ENCODE measurements at places on chromosomes 11 and 22.

DNA sequence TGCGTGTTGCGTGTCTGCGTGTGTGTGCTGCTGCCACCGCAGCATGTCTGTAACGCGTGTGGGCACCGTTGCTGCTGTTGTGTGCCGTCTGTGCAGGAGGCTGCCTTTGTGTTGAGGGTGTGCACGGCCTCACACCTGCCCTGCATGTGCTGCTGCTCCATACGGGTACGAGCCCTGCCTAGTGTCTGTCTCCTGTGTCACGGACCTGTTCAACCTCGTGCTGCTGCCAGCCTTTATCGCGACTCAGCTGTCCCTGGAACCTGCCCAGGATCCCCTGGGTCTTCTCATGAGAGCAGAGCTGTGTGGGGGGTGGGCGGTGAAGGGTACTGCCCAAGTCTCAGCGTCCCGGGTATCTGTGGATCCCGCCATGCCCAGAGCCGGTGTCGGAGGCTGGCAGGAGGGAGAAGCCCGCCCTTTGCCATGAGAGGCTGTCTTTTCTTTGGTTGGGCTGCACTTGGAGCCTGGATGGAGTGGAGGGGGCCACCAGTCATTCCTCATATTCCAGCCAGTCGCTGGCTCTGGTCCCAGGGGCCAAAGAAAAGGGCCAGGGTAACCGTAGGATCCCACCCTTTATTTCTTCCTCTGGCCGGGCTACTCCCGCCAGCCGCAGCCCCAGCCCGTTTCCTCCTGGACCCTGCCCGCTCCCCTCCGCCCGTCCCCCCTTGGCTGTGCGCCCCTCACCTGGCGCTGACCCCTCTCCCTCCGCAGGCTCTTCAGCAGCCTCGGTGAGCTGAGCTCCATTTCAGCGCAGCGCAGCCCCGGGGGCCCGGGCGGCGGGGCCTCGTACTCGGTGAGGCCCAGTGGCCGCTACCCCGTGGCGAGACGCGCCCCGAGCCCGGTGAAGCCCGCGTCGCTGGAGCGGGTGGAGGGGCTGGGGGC is 7.8 kb upstream of the ACR start:
- DNase-seq: no peak

DNA sequence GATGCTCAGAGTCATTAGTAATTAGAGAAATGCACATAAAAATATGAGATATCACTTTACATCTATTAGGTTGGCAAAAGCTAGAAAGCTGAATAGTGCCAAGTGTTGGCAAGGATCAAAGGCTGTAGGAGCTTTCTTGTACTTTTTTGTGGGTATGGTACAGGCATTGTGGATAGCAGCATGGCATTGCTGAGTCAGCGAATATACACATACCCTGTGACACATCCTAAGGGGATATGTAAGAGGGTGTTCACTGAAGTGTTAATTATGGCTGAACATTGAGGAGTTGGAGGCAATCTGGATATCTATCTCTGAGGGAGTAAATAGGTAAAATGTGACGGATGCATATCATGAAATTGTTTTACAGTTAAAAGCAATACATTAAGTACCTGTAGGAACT is 27.0 kb upstream of the IL18BP start:
- no peak for DNase-seq

- no peak for DNase-seq
These were observed 113.5 kb downstream of the NTM start for GRCh38 chr11:131483877-131484276.

DNA sequence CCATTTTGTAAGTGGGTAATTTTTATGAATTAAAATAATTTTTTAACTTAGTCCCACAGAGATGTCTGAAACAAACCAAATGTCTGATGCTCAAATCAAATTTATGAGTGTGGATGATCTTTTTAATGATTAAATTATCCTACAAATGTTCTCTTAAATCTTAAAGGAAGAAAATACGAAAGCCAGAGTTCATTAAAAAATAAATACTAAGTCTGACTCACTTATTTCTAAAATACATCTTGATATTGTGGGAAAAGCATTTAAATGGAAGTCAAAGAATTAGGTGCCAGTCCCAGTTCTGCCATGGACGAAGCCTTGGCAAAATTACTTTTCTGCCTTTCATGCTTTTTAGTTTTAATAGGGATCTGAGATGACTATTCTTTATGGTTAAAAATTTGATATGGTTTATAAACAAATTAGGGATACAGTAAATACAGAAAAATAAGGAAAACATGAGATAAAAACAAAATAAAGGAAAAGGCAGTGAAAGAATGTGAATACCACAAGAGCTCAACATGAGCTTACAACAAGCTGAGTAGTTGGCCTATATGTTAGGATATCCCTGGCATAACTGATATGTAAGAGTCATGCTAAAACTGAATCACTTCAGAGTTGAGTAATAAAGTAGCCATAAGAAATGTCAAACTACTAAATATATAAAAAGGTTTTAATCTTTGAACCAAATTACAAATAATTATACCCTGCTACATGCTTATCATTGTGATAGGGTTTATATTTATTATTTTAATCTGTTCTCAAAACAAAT is 9.2 kb downstream of the CCDC34 start:
- no peak for DNase-seq

DNA sequence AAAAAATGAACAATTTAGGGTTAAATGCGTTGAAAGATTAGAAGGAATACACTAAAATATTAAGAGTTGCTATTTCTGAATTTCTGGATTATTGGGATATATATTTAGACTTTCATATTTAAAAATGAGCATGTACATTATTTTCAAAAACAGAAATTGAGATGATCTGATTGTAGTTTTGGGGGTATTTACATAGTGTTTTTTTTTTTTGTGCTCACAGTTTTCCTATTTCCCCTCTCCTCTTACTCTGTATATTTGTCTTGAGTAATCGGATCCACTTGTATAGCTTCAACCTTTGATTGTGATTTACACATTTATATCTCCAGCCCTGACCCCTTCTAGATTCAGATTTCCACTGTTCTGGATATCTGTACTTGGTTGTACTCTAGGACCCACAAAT is 5.3 kb downstream of the USP47 start:
- no peak for DNase-seq

GRCh38 chr11:198236-198806 is 5.4 kb downstream of the SCGB1C1 start:
- no peak for DNase-seq

DNA sequence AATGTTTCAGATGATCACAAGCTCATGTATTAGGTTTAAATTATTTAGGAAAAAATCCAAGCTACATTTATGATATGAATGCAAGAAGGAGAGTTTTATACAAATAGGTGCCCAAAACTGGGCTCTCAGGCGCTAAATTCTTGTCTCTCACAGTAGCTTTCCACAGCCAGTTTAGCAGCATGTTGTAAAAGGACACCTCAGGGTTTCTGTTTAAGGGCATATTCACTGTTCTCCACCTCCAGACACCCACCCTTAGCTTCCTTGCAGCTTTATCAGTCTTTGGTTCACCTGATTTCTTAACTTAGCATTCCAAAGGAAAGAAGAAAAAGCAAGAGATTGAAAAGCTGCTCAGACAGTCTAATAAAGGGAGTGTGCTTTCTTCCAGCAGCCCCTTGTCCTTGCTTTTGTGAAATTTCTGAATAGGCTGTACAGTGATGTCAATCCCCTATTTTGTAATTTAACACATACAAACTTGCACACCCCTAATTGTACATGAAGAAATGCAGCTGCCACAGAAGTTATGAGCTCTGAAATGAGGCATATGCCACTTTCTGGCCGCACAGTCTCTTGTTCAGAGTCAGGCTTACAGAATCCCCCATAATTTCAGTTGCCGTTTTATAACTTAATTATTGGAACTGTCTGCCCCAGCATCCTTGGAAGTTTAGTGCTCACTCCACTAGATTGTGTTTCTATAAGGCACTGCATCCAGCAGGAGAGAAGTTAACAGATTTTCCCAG is 262.1 kb downstream of the DDX10 start:
- DNase-seq: no peak

DNA sequence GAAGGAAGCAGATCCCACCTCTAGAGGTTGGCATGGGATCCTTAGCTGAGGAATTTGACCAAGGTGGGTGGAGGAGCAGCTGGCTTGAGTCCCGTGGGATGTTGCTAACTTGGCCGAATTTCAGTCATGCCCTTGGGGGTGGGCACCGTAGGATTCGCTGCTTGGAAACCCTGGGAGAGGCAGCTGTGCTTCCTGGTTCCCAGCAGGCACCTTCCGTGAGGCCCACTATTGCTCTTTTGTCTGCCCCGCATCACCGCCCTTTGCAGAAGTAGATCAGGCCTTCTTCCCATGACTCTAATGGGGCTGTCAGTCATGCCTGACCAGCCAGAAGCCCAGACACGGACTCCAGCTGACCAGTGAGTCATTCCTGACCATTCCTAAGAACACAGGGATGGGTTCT is 292.3 kb upstream of the SYN3 start:
- DNase-seq: no peak

GRCh38 chr11:13003736-13004493 is 5.2 kb upstream of the RASSF10 start:
- no peak for DNase-seq

DNA sequence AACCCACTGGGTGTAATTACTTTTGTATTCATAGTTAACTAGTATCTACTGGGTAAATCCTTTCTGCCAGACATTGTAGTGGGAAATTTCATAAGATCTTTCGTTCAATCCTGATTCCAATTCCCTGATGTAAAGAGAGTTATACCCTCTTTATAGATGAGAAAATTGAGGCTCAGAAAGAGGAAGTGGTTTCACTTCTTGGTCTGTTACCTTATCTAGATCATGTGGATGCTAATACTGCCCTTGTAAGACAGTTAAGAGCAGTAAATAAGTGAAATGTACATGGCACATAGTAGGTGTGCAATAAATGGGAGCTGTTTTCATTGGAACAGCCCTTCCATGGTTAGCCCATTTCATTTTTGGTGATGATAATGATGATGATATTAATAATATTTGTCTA is 46.7 kb downstream of the TIMP3 start:
- DNase-seq: no peak

GRCh38 chr11:78958444-78958843 is 383.8 kb upstream of the NARS2 start:
- DNase-seq: no peak

DNA sequence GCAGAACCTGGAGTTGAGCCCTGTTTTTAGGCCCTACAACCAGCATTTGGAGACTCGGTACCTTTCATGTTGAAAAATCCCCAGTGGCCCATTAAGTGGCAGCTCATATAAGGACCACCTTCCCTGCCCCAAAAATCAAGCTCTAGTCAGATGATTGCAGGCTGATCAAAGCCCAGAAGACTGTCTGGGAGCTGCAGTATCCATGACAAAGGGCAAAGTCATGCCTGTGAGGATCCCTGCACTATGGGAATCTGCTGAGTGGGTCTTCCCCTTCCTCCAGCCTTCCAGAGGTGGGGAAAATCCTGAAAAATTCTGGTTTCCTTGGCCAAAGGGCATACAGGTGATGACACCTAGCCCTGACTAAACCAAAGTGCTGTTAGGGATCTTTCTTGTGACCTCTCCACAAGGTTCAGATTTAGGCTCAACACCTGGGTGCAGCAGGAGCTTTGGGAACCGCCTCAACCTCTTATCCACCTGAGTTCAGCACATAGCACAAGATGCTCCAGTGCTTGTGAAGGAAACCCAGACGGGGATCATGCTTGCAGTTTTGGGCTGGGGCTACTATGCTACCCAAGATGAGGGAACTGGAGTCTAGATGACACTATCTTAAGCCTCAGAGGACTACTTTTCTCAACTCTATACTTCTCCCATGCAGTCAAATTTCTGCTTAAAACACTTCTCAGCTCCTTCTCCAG is 1.2 kb upstream of the TRIM3 start:
- no peak for DNase-seq

DNA sequence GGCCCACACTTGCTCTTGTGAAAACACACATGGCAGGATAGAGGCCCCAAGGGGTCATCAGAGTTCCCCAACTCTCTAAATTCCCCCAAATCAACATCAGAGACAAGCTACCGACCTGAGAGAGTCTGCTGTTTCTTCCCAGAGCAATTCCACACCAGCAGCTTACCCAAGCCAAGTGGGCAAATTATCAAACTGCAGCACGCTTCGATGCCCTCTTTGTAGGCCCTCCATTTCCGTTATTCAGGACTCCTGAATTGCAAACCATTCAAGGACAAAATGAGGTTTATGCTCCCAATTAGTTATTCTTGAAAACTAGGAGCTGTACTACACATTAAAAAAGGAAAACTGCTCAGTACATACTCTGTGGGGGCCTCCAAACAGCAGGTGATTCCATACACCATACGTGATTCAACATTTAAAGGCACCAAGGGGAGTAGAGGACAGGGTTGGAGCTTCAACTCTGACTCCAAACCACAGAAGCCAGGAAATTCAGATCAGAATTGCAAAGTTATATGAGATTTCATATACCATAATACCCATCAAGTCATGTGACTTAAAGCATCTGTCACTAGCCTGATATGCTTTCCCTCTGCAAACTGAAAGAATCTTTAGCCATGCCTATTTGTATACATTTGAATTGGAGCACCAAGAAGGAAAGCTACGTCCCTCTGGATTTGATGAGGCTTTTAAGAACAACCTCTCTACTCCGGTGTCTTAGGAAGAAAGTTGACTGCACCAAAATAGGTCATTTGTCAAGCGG is 234.8 kb downstream of the CADM1 start:
- no peak for DNase-seq

GRCh38 chr11:125075900-125076317 is 12.8 kb downstream of the SLC37A2 start:
- no peak for DNase-seq

DNA sequence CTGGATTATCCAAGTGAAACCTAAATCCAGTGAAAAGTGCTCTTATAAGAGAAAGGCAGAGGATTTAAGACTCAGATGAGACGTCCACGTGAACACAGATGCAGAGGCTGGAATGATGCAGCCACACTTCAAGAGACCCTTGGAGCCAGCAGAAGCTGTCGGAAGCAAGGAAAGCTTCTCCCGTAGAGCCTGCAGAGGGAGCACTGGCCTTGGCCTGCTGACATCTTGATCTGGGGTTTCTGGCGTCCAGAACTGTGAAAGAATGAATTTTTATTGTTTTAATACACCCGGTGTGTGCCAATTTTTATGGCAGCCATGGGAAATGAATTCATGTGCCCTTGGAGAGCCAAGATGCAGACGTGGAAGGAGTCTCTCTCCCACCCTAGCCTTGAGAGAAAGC is 407.0 kb upstream of the B3GAT1 start:
- DNase-seq: no peak

DNA sequence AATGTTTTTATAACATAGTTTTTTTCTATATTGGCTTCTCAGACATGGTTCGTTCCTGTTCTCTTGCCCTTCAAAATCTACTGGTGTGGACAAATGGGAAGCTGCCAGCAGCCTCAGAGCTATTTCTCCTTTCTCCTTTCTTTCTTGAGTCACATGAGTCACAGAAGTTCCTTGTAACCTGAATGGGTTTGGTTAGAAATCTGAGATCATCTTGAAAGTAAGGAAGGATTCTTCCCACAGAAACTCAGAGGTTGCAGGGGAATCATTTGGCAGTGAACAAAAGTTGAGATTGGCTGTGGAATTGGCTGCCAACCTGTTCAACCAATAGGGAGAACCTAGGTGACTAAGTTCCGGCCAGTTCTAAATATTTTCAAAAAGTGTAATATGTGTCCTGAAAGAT is 12.5 kb downstream of the PLET1 start:
- no peak for DNase-seq

Data from CD4-positive, alpha-beta T cell treated with Interleukin-10 for 1 hour (primary cell).